NCI-H1436 (cell line): ENCODE measurements at places on chromosomes 2 and 18.

DNA sequence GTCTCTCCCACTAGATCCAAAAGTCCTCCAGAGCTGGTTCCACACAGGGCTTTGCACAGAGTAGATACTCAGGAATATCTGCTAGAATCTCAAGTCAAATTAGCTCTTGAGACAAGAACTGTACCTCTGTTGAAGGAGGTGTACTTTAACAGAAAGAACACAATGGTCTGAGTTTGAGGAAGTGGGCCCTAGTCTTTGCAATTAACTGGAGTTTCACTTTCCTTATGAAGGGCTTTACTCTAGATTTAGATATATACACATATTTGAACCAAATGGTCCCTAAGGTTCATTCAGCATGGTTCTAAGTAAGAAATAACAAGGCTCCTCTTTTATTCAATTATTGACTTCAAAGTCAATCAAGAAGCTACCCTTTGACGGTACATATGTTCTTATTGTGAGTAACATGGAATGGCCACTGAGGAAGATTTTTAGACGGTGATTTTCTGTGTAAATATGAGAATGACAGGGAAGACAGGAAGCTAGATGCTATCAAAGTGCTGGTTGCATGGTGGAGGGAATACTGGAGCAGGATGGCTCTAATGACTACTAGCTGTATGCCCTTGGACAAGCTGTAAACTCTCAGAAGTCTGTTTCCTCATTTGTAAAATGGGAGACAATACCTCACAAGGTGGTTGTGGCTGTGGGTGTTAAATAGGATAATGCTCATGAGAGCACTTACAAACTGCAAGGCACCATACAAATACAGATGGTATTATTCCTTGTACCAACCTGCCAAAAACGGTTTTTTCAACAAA lies 73.5 kb upstream of the SERTAD2 start:
- no peak for DNase-seq

DNA sequence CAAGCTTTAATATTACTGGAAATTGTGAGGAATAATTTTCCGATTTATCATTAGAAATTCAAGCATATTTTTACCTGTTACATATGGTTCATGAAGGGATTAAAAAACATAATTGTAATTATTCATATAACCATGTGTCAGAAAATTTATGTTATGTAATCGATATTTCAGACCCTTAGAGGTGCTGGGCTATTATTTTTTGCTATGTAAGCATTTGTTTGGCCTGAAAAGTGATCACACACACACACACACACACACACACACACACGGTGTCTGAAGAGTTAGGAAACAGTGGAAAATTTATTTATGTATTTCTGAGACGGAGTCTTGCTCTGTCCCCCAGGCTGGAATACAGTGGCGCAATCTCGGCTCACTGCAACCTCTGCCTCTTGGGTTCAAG lies 375.5 kb downstream of the PTH2R start:
- no peak for DNase-seq

GRCh38 chr2:62219407-62220159 lies 23.7 kb downstream of the B3GNT2 start:
- DNase-seq = no peak

GRCh38 chr2:145906354-145906753 lies 1386.4 kb upstream of the ZEB2 start:
- DNase-seq = no peak

GRCh38 chr2:1925928-1926327 lies 181.6 kb upstream of the PXDN start:
- no peak for DNase-seq

GRCh38 chr2:159753797-159754196 lies 41.5 kb downstream of the MARCHF7 start:
- DNase-seq = no peak

- peak; percentile 82 for DNase-seq
These were observed 382.1 kb downstream of the OSR1 start for GRCh38 chr2:18976168-18976961.

DNA sequence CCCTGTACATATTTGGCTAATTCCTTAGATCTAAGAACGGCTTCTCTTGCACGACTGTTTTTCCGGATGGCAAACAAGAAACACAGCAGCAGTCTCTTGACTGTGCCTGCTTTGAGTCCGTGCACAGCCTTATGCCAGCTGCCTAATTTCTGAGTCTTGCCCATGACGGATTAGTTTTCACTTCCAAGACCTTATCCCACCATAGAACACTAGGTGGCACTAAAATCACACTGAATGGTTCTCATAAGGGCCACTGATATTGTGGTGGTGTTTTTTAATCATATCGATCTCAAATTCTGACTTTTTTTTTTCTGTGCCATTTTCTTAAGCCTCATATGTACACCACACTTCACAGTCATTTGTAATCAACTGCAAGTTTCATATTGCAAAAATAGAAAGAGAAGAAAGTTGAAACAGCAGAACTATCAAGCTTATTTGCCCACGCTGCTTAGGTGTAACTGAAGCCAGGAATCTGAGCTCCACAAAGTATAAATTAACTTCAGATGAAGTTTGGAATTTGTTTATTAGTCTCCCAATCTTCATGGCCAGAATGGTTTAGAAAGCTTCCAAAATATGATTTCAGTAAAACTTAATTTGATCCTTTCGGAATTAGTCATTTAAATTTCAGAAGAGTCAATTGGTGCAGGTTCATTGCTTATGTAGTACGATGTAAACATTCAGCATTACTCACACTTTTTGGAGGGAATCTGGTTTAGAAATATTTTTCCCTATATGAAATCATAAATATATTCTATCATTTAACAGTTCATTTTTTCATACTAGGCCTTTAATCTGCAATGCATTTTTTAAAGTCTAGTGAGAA lies 45.5 kb upstream of the SCN7A start:
- DNase-seq = peak; percentile 59

- no peak for DNase-seq
These were observed 138.0 kb upstream of the GPC1 start for GRCh38 chr2:240297256-240298116.

DNA sequence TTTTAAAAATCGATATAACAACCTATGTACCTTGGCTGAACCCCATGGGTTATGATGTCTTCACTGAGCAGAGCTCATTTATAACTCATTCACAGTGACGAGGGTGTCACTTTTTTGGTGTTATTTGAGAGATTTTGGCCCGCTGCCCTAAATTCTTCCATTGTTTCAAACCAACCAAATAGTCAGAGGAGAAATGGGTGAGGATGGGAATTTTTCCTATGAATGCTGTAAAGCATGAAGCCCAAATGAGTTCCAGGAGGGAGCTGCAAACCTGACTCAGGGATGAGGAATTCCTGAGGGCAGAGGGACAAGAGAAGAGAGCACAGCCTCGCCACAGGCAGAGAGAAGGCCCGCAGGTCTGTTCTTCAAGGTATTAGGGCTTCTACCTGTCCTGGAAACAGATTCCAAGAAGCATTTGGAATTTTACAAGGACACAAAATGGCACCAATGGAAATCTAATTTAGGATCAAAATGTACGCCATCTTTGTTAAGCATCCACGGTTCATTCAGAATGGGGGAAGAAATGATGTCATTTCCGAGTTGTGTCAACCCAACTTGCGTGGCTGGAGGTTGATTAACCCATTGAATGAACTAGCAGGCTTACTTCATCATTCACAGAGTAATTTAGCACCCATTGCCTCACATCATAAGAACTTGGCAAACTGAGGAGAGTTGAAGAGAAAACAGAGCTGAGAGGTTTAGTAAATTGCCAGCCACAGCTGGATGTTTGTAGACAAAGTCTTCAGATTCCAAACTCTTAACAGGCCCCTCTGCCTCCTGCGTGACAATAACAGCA lies 133.5 kb downstream of the LAMA3 start:
- DNase-seq = no peak

- DNase-seq = peak; percentile 13
These were observed 211.4 kb upstream of the CCDC150 start for GRCh38 chr2:196427986-196428634.

- DNase-seq = no peak
These were observed 105.0 kb downstream of the IKZF2 start for GRCh38 chr2:213046431-213046830.

GRCh38 chr18:79965119-79965902 lies 868 bp downstream of the HSBP1L1 start:
- DNase-seq = no peak

GRCh38 chr2:195003881-195004471 lies 653.0 kb upstream of the SLC39A10 start:
- no peak for DNase-seq

DNA sequence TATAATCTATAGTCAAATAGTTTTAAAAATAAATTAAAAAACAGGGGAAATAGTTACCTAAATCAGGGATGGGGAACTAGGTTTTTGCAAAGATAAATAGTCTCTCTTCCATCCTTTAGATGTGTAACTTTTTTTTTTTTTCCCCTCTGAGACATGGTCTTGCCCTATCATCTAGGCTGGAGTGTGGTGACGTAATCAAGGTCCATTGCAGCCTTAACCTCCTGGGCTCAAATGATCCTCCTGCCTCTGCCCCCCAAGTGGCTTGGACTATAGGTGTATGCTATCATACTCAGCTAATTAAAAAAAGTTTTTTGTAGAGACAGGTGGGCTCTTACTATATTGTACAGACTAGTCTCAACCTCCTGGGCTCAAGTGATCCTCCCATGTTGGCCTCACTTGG lies 316.5 kb downstream of the CCDC85A start:
- no peak for DNase-seq

GRCh38 chr2:95062242-95063085 lies 37.0 kb downstream of the MAL start:
- no peak for DNase-seq

DNA sequence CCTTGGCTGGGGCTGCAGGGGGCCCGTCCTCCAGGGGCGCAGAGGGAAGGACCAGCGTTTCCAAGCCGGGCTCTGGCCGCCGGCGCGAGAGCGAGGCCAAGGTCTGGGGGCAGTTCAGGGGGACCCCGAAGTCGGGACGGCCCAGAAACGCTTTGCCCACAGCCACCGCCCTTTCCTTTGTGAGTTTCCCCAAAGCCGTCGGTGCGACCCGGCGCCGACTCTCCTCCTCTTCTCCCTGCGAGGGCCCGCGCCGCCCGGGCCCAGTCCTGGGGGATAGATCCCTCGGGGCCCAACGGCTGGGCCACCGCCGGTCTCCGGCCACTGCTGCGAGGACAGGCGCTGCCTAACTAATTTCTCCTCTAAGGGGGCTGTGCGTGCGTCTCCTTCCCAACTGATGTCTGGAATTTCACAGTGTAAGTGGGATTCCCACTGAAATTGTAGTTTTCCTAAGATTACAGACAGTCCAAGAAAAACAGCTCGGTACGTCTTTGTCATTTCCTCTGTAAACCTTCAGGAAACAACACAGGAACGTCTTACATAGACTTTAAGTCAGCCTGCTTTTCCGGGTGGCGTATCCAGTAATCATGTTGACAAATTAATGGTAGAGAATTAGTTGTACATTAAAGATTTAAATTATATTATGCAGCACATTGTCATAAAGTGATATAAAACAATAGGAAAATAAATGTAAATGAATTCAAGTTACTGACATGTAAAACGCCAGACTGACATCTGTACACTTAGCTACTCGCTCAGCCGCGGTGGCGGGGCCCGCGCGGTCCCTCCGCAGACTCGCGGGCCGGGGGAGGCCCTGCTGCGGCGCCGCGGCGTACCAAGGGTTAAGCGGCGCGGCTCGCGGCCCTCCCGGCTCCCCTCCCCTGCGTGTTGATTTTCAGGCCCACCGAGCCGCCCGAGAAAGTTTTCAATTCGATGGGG lies 139.4 kb upstream of the SIX3 start:
- no peak for DNase-seq

GRCh38 chr2:165902934-165903333 lies 50.6 kb downstream of the TTC21B start:
- DNase-seq = no peak

- DNase-seq = no peak
These were observed 56.3 kb downstream of the RBKS start for GRCh38 chr2:27833931-27834330.

GRCh38 chr2:78682781-78683180 lies 342.7 kb upstream of the REG3G start:
- no peak for DNase-seq

DNA sequence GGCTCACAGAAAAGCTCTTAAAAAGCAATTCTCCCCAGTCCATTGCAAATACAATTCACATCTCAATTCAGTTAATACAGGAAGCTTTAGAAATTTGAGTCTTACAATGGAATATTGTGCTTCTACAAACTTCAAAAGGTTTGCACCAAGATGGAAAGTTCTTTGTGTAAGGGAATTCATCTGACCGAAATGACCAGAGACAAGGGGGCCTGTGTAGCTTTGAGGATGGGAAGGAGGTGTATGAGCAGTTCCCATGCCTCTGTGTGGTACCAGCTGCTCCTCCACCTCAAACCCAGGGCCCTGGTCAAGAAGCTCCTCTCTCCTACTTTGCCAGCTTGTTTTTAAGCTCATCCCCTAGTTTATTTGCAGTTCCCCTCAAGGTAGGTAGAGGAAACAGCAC lies 312.8 kb upstream of the PKDCC start:
- no peak for DNase-seq

DNA sequence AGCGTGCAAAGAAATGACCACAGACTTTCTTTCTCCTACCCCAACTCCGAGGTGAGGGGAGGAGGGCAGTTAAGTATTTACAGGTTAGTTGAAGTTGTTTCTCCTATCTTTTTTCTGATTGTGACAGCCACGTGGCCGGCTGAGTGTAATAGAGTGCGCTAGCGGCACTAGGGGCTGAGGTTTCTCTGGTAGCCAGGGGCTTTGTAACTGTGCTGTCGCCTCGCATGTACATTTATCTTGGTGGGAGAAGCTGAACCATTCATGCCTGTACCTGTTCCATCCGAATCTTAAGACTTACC lies 214.1 kb upstream of the STON1 start:
- peak; percentile 1 for DNase-seq

DNA sequence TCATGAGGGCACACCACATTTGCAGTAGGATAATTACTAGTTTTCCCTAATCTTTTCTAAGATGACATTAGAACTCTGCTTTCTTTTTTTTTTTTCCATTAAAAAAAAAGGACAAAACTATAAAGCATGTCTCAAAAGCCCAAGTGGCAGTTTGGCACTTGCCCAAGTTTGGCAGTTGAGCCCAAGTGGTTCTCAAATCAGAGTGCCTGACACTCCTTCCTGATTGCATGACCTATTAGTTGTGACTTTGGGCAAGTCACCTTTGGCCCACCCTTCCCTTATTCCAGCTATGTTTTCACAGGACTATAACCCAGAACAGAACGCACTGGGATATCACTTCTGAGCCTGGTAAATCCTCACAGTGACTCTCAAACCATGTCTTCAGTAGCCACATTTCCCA lies 273.0 kb downstream of the CCDC85A start:
- no peak for DNase-seq

- no peak for DNase-seq
These were observed 77.8 kb downstream of the RDH14 start for GRCh38 chr2:18482666-18483065.

GRCh38 chr2:1965726-1966125 lies 221.4 kb upstream of the PXDN start:
- no peak for DNase-seq

GRCh38 chr2:43221124-43221762 lies 5.2 kb downstream of the ZFP36L2 start:
- DNase-seq = no peak

- DNase-seq = no peak
These were observed 62.0 kb downstream of the IKZF2 start for GRCh38 chr2:213089438-213089837.

DNA sequence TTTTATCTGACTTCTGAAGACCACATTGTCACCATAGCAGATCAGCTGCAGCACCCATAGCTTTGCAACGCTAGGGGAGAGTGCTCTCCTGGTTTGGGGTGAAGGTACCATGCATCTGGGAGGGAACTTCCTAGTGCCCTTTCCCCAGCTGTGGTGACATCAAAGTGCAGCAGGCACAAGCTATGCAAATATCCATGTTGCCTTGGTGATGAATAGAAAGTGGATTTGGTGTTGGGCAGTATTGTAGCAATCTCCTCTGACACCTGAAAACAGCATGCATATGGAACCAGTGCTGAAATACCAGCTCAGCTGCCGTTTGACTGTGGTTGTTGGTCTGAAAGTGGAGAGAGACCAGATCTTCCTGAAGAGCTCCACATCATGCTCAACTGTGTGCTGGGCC lies 37.1 kb downstream of the BCL2L11 start:
- no peak for DNase-seq
